Hypothalamus (tissue), 51 donors: ENCODE measurements at places on chromosomes 6 and 20.

GRCh38 chr6:99991955-99992354 lies 2.1 kb downstream of the MCHR2 start:
- DNase-seq, result no peak

- DNase-seq, result peak; percentile 27
Observed at GRCh38 chr20:45779011-45779915, 12.4 kb downstream of the WFDC3 start.

- no peak for DNase-seq
Observed at GRCh38 chr20:54843865-54844264, 368.5 kb downstream of the DOK5 start.

GRCh38 chr6:14266266-14266665 lies 148.7 kb downstream of the CD83 start:
- DNase-seq, result no peak

- DNase-seq, result no peak
Observed at GRCh38 chr6:148509119-148509799, 166.6 kb downstream of the SASH1 start.

DNA sequence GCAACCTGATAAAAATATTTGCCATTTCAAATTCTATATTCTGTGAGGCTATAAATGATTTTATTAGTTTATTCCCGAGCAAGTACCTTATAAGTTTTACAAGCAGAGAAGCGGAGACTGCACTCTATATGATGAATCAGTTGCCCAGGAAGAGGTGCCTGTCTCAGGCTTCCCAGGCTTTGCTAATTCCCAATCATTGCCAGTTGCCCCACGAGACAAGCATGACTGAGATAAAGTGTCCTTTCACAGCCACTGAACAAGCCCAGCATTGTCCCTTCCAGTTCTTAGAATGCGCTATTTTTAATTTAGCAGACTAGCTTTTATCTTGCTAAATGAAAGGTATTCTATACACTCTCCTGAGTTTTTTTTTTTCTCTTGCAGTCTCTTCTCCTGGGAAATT lies 260.7 kb downstream of the ALDH8A1 start:
- peak; percentile 55 for DNase-seq

- no peak for DNase-seq
Observed at GRCh38 chr6:135109761-135110160, 55.1 kb upstream of the HBS1L start.

- no peak for DNase-seq
Observed at GRCh38 chr6:44306710-44307109, 6.4 kb downstream of the AARS2 start.

- no peak for DNase-seq
Observed at GRCh38 chr6:168708526-168708925, 267.5 kb downstream of the SMOC2 start.

GRCh38 chr6:26333476-26334297 lies 31.3 kb upstream of the BTN3A2 start:
- DNase-seq, result no peak

- DNase-seq, result no peak
Observed at GRCh38 chr6:168403370-168404005, 37.5 kb upstream of the SMOC2 start.

GRCh38 chr6:105364243-105364642 lies 38.6 kb downstream of the PREP start:
- no peak for DNase-seq

DNA sequence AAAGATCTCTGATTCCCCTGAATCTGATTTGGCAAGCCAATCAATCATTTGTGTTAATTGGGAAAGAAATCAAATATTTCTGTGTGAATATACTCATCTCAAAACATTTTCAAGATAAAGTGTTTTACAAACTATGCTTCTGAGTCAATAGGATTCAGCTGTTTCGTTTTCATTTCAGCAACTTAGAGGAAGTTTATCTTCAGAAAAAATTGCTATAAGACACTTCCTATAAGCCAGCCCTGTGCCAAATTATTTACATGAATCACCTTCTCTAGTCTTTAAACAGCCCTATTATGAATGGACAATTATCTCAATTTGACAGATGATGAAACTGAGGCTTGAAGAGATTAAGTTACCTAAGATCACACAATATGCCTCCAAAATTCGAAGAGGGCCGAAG lies 10.9 kb downstream of the DEFB129 start:
- no peak for DNase-seq

DNA sequence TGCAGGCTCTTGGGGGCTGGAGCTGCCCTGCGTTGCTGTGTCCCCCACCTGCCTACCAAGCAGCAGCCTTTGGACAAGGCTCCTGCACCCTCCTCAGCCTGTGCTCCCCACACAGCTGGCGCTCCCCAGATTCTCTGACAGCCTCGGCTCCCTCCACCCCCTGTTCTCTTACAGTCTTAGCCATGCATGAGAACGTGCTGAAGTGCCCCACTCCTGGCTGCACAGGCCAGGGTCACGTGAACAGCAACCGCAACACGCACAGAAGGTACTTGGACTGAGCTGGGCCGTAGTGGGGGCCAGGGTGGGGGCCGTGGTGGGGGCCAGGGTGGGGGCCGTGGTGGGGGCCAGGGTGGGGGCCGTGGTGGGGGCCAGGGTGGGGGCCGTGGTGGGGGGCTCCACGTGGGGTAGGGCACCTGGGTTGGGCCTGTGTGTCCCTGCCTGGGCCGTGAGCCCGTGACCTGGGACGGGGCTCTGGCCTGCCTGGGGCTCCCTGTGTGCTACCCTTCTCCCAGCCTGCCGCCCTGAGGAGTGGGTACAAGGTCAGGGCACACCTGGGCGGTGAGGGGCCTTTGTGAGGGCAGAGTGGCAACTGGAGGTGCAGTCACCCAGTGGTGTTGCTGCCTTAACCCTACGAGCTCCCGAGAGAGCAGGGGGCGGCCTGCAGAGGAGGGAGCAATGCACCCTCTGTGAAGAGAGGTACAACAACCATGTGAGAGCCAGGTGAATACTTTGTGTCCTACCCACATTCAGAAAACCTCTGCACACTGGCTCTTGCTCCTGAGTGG lies 43.5 kb upstream of the PCMTD2 start:
- DNase-seq, result no peak

GRCh38 chr6:5213836-5214235 lies 46.9 kb downstream of the LYRM4 start:
- DNase-seq, result no peak

DNA sequence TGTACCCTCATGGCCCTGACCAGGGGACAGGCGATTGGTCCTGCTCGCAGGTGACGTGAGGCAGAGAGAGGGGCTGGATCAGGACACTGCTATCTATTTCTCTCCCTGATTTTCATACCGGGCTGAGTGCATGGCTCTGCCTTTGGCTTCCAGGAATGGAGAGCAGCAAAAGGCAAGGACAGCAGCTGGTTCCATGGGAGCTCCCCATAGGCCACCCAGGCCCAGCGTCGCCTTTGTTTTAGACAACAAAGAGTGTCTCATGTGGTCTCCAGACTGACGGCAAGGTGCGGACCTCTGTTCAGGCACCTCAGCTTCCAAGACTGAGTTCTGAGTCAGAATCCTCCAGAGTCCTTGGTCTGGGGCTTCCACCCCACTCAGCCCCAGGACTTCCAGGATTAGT lies 123.1 kb downstream of the VEGFA start:
- no peak for DNase-seq

DNA sequence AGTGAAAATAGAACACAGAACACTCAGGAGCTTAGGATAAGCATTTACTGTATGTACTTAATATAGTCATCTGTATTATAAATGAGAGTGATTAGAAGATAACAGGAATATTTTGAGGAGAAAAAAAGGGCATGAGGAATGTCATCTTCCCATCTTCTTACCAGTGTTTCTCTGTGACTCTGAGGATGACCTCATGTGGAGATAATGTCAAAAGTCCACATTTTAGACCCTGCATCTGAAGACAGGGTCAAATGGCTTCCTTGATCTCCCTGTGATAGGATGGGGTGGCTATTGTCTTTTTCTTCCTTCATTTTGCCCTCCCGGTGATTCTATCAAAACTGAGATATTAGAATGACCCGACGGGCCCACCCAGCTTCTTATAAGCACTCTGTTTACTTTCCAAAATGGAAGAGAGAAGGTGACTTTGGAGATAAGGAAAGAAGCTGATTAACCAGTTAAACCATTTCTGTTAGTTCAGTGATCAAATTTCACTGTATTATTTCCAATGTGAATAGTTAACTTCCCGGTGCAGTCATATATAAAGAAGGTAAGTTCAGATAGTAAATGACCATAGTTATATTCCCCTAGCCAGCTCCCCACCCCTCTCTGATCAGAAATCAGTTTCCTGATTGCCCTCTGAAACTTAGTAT lies 115.7 kb upstream of the SALL4 start:
- no peak for DNase-seq

DNA sequence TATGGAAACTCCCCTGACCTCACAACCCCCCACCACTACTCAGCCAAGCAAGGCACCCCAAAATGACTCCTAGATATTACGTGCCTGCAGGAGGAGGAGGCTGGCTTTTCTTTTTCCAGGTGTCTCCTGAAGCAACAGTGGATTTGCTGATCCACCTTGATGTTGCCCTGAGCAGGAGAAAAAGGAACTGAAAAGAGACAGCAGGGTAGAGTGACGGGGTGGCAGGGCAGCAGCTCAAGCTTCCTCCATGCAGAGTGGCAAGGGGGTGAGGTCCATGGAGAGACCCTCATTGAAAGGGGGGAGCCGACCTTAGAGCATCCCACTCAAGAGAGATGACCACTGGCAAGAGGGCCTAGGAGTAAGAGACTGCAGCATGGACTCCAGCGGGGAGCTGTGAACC lies 112.0 kb upstream of the SIRPA start:
- DNase-seq, result no peak

DNA sequence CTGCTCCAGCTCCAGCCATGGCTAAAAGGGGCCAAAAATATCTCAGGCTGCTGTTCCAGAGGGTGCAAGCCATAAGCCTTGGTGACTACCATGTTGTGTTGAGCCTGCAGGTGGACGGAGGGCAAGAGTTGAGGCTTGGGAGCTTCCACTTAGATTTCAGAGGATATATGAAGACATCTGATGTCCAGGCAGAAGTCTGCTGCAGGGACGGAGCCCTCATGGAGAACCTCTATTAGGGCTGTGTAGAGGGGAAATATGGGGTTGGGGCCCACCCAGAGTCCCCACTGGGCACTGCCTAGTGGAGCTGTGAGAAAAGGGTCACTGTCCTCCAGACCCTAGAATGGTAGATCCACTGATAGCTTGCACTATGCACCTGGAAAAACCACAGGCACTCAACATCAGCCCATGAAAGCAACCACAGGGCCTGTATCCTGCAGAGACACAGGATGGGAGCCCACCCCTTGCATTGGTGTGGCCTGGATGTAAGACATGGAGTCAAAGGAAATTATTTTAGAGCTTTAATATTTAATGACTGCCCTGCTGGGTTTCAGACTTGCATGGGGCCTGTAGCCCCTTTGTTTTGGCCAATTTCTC lies 70.5 kb downstream of the NINL start:
- DNase-seq, result no peak

DNA sequence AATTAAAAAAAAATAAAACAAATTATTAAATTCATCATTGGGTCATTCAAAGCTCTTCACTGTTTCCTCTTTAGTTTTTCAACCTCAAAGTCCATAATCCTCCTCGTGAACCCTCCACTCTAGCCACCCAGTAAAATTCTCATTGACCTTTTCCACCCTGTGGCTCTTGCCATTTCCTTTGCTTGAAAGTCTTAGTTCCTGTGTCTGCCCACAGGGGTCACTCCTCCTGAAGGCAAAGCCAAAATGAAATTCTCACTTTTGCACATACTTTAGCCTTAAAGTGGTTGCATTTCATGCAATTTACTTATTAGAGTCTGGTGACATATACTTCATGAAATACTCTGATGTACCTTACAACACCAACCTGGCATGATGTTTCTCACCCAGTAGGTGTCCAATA lies 263.7 kb downstream of the BMP2 start:
- no peak for DNase-seq

GRCh38 chr20:45111799-45112471 lies 3.0 kb downstream of the WFDC5 start:
- no peak for DNase-seq

GRCh38 chr6:110125361-110125760 lies 54.1 kb downstream of the WASF1 start:
- no peak for DNase-seq

DNA sequence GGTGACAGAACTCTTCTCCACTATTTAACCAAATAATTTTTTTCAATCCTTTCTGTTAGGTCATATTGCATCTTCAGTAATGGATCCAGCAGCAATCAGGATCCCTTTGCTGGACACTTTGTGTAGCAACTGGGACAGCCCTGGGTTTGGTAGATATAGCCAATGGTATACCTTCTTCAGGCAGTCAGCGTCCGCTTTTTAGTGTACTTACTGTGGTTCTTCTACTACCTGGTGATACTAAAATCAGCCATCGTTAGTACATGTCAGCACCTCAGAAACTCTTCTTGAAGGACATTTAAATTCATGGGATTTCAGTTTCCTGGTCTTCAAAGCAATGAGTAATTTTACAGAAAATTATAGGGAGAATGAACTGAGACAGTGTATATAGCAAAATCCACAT lies 93.5 kb downstream of the ADGRG6 start:
- no peak for DNase-seq

DNA sequence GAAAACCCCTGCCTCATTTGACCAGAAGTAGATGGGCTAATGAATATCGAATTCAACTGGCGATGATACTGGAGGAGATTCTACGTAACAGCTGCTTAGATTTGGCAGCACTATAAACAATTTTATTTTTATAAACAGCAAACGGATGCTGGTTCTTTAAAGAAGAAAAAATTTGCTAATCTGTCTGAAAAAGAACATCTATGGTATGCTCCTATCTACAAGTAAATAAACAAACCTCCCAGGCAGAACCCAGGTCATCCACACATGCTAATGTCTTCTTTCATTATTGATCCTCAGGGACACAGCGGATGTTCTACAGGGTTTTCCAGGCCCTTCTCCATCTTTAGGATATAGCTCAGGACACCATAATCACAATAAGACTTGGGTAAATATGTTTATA lies 291.3 kb downstream of the ALDH8A1 start:
- DNase-seq, result no peak
